ENCODE measurements at places on chromosomes 4 and X.

- no peak overlapping the region for H3K27ac ChIP-seq
- no peak overlapping the region for H3K4me3 ChIP-seq
- H3K4me1 ChIP-seq: no peaks in the 10 kb centered on the region
- no peak for DNase-seq
- H3K27me3 ChIP-seq: no peaks in the 10 kb centered on the region
- no peaks in the 10 kb centered on the region for H3K36me3 ChIP-seq
Measured at GRCh38 chr4:10872833-10873517, 188.4 kb upstream of the CLNK start.

DNA sequence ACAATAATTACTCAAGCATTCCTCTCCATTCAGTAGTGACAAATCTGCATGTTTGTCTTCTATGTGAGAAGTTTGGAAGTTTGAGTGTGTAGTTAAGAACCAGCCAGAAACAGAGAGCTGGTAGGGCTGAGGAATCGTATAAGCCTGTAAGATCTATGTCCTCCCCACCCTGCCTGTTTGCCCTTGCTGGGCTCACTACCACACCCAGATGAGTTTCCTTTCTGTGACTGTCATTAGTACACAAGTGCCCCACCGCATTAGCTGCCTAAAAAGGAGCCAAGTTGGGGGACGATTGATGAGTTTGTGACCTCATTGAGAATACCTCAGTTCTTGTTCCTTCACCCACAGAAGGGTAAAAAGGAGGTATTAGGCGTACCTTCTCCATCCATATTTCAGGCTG lies 28.3 kb downstream of the DOCK11 start:
- no peaks in the 10 kb centered on the region for H3K4me1 ChIP-seq
- no peak for DNase-seq
- no peaks in the 10 kb centered on the region for H3K27me3 ChIP-seq
- H3K36me3 ChIP-seq: no peaks in the 10 kb centered on the region
- no peak overlapping the region for H3K4me3 ChIP-seq

- DNase-seq: no peak
- H3K4me1 ChIP-seq: no peaks in the 10 kb centered on the region
- no peak overlapping the region for H3K4me3 ChIP-seq
- H3K36me3 ChIP-seq: no peaks in the 10 kb centered on the region
- no peaks in the 10 kb centered on the region for H3K27me3 ChIP-seq
Measured at GRCh38 chrX:132153166-132153565, 25.3 kb upstream of the FRMD7 start.

GRCh38 chr4:140710908-140711622 lies 45.1 kb downstream of the TBC1D9 start:
- H3K36me3 ChIP-seq: no peaks in the 10 kb centered on the region
- no peak overlapping the region for H3K4me3 ChIP-seq
- DNase-seq: no peak
- no peaks in the 10 kb centered on the region for H3K27me3 ChIP-seq
- no peaks in the 10 kb centered on the region for H3K4me1 ChIP-seq

DNA sequence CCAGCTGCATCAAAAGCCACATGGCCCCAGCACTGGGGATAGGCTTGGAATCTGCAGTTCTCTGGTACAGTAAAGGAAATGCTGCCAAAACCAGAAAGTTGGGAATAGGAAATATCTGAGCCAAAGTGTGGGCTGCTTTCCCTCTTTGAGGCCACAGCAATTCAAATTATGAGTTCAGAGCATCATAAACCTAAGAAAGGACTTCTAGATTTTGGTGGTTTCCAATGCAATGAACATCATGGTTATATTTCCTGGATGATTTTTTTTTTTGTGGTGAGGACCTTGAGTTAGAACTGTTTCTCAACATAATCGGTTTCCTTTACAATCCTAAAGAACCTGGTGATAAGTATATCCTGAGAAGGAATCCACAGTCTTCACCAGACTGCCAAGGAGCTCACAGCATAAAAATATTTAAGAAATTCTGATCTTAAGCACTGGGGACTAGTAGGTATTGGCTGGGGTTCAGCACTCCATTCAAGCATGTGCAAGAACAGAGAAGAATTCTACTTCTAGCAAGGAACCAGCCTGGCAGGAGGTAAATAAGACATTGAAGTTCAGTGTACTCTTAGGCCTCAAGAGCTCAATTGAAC lies 29.8 kb upstream of the ARHGAP24 start:
- no peaks in the 10 kb centered on the region for H3K36me3 ChIP-seq
- H3K4me3 ChIP-seq: no peak overlapping the region
- H3K4me1 ChIP-seq: no peaks in the 10 kb centered on the region
